Left lobe of liver (tissue), 2 donors: ENCODE measurements at places on chromosomes 7 and 10. TPM values are rescaled to one million over a fixed set of nuclear protein-coding genes. Genes with fewer than 3 reads are reported as not detected.

DNA sequence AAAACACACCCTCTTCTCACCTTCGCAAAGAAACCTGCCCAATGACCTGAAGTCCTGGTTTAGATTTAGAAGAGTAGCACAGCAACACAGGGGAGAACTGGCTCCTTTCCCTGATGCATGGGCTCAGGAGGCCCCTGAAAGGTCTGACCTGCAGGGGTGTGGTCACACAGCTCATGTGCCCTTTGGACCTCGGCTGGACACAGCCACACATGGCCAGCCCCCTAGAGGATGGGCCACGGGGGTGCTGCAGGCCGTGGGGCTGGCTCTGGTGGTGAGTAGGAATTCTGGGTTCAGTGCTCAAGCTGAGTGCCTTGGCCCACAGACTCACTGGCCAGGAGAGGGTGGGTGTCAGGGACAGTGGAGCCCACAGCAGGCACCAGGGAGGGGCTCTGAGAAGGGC lies 118.5 kb upstream of the ADCY1 start:
- no peak for DNase-seq

GRCh38 chr10:26621243-26621888 lies 76.1 kb upstream of the PDSS1 start:
- no peak for DNase-seq

PKD1L1 gene
- total RNA-seq = 0.45 TPM

DNA sequence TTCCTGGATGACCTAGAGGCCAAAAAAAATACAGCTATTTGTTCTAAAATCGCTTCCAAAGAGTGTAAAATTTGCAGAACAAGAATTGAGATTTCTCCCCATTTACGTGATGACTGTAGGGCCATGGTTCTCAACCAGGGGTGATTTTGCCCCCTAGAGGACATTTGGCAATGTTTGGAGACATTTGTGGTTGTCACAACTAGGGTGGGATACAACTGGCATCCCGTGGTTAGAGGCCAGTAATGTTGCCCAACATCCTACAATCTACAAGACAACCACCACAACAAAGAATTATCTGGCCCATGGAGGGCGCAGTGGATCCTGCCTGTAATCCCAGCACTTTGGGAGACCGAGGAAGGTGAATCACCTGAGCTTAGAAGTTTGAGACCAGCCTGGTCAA lies 22.8 kb upstream of the MALSU1 start:
- no peak for DNase-seq

SNCG gene
- total RNA-seq = 2.0 TPM

DNA sequence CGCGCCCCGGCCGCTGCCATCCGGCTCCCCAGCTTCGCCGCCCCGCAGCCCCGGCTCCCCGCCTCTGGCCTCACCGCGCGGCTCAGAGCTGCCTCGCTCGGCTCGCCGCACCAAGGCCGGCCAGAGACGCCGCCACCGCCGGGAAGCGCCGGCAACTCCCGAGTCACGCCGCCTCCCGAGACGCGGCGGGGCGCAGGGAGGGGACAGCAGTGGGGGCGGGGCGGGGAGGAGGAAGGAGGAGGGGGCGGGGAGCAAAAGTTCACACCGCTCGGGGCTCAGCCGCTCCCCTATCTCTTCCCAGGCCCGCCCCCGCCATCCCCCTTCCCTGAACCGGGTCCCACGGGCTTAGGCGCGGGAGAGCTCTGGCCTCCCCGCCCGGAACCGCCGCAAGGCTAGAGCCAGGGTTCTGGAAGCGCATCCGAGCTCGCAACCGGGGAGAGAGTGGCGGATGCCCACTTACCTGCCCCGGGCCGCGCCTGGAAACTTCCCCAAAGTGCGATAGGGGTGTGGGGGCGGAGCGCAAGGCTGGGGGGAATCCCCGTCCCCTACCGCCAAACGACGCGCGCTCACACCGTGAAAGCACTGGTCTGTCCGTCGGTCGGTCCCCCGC lies 1.0 kb downstream of the CHST15 start:
- DNase-seq = peak; percentile 68

GRCh38 chr10:17425584-17426262 lies 28.7 kb downstream of the ST8SIA6 start:
- no peak for DNase-seq

DNA sequence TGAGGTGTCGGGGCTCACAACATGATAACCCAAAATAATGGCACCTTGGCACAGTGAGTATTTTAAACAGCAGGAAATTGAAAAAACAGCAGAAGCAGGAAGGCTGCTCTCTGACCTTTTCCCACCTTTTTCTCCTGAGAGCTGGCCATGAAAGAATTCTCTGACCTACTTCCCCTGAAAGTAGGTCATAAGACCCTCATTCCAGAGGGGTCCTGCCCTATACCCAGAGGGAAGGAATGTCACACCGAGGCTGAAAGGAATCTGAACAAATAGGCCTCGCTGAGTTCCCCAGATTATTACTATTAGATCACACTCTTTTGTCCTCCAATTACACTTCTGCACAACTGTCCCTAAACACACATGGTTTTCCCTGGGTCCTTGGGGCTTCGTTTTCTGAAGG lies 18.8 kb downstream of the CPVL start:
- DNase-seq = no peak

SPDYE9 gene
- total RNA-seq = not detected

FAM221A gene
- total RNA-seq = 4.2 TPM

DNA sequence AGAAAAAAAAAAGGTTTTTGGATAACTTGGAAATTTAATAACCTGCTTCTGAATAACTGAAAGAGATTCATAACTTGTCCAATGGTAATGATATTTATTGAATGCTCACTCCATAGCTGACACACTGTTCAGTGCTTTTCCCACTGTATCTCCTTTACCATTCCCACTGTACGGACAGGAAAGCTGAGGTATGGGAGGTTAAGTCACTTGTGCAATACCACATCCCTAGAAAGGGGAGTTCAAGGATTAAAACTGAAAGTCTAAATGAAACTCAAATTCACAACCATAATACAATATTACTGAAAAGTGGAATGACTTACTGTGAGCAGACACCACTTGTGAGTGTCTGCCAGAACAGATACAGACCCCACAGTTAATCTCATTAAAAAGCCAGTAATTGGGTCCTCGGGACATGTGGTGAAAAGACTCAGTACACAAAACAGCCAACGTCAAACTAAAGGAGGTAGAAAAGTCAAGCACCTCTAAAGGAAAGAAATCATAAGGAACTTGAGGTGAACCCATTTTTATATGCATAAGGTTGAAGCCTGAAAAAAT lies 13.8 kb upstream of the RHOBTB1 start:
- DNase-seq = no peak

- no peak for DNase-seq
Observed at GRCh38 chr10:74529205-74529604, 297.2 kb upstream of the KAT6B start.

IDI2 gene
- total RNA-seq = not detected

TSPAN14 gene
- total RNA-seq = 31.3 TPM

DNA sequence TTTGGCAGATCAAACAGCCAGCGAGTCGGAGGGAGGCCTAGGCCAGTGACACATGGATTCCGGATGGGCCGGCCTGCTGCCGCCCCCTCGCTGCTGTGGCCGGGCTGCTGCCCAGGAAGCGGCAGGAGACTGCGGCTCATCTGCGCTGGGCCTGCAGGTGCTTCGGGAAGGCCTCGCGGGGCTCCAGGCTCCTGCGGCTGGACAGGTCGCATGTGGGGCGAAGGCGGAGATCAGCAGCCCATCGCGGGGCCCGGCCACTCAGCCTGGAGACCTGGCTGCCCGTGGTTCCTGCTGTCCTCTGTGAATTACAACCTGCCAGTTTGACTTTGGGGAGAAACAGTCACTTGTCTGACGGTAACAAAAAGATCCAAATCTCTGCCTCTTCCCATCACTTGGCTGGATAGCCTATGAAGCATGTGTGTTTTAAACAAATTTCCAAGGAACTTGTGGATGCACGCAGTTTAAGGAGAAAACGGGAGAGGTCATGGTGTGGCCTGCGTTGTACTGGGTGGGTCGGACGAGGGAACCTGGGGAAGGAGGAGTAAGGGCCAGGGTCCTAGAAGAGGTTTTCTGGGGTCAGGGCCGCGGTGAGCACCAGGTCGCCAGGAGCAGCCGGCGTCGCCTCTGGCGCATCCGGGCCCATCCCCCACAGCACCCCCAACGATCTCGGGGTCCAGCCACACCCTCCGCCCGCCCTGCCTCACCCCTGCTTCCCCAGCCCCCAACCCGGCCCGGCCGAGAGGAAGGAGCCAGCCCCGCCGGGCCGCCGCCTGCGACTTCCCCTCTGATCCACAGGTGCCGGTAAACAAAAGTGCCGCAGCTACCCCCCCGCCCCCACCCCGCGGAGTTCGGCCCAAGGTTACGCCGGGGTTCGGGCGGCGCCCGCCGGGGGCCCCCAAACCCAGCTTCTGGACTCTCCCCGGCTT lies 1.6 kb downstream of the SPOCK2 start:
- DNase-seq = no peak
